HAP-1 (cell line): ENCODE measurements at places on chromosomes 11 and 22.
A peak's percentile ranks its signal among the peaks of the same experiment; 100 is the strongest.

DNA sequence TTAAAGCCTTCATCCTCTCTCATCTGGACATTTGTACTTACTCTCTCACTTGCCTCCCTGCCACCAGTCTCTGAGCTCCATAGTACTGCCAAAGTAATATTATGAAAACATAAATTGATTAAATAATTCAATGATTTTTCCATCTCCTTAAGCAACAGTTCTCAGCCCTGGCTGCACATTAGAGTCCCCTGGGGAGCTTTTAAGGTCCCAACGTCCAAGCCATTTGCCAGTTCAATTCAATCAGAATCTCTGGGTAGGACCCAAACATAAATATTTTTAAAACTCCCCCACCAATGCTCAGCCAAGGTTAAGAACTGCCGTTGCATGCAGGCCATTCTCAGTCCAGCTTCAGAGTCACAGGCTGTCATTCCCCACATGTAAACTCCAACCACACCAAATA is 114.4 kb upstream of the BMAL1 start:
- DNase-seq: no peak

DNA sequence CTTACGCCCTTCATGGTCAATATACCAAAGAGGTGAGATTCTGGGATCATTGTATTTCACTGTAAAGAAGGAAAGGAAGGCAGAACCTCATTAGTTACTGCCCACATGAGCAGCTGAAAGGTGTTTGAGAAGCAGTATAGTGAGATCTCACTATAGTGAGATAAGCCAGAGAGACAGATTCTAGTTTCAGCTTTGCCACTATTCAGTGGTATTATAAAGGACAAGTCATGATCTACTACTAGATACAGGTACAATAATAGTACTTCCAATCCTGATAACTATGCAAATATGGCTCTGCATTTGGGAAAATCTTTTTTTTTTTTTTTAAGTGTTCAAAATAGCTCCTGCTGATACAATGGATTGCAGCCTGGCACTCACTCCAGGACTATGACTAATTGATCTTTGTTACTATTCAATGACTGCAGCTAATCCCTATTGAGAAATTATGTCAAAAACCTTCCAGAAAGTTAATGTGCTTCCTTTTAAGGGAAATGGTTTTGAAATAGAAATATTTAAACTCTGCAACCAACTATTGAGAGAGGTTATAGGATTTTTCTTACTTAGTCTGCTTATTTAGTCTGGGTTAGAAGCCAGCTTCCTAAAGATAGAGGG is 8.3 kb upstream of the DLAT start:
- no peak for DNase-seq

DNA sequence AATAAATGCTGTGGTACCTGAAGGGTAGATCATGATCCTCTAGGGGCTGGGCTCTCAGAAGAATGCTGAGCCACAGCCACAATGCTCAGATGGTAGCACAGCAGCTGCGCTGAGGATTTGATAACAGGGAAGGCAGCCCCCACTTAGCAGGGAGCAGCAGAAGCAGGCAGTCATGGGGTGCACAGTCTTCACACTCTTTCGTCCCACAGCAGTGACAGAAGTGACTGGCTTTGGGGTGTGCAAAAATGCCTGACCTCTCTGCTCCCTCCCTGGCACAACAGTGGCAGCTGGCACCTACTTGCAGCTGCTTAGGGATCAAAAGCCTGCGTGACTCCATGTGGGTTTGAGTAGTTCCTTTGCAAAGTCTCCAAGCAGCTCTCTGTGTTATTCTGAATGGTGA is 1349.8 kb upstream of the RAG2 start:
- no peak for DNase-seq

DNA sequence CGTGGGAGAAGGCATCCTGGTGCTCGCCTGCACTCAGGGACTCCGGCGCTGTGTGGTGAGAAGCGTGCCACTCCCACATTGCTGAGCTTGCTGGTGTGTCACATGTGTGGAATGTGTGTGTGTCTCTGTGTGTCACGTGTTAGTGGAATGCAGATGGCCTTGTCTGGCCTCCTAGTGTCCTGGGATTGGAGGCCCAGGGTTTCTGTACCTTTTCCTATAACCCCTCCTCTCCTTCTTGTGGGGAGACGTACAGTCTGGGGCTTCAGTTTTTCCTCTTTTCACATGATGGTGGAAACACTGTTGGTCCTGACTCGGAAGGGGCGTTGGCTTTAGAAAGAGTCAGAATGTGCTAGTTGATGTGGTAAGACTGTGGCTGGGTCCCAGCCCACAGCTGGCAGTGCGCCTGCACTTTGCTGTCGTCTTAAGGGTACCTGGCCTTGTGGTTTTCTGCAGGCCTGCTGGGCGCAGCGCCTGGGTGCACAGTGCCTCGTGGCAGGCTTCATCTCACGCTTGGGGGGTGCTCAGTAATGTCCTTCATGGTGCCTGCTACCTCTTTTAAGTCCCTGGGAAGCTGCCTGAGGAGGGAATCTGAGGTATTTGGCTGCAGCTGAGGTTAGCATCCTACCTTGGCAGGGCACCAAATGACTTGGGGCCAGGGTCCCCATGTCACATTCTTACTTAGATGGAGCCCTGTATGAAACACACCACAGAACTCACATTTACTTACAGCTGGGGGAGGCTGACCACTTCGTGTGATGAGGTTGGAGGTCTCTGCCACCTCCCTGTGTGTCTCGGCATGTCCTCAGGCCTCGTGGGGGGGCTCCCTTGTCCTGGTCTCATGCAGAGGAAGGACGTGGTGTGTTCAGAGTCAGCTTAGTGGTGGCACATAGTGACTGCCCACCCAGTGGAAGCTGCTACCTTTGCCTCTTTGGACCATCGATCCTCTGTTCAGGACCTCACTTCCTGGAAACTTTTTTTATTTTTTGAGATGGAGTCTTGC is 61.9 kb downstream of the MED15 start:
- no peak for DNase-seq

- DNase-seq: no peak
Observed at GRCh38 chr11:86460461-86461385, 86.0 kb downstream of the CCDC81 start.

GRCh38 chr11:102252339-102252891 is 64.9 kb upstream of the BIRC3 start:
- no peak for DNase-seq

DNA sequence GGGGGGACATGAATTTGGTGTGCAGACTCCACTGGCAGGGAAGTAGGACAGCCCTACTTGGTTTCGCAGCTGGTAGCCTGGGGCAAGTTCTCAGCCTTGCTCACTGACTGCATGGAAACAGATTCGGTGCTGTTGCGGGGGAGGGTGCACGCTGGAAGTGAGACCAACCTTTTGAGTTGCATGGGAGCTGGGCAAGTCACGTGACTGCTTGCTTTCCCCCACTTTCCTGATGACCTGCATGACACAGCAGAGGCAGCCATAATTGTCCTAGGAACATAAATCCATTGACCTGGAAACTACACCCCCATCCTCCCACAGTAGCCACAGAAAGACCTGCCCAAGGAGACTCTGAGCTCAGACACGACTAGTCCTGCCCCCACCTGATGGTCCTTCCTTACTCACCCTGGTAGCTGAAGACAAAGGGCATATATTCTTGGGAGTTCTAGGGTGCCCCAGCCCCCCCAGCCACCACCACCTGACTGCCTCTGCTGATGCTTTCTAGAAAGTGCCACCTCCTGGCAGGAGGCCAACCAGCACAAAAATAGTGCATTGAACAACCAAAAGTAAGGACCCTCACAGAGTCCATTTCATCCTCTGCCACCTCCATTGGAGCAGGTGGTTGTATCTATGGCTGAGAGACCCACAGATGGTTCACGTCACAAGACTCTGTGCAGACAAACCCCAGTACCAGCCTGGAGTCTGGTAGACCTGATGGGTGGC is 4.1 kb upstream of the HBG2 start:
- no peak for DNase-seq

GRCh38 chr11:48008951-48009270 is 28.6 kb downstream of the PTPRJ start:
- no peak for DNase-seq

DNA sequence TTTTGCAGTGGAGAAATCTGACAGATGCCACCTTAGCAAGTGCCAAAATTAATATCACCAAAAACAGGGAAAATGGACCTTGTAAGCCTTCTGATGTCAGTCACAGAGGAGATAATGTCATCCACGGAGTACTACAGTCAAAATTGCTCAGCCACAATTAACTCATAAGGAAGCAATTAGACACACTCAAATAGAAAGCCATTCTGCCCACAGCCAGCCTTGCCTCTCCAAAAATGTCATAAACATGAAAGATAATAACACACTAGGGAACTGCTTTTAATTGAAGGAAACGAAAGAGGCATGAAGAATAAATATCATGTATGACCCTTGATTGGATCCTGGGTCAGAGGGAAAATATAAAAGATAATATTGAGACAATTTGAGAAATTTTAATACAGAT is 505.6 kb upstream of the API5 start:
- DNase-seq: no peak

DNA sequence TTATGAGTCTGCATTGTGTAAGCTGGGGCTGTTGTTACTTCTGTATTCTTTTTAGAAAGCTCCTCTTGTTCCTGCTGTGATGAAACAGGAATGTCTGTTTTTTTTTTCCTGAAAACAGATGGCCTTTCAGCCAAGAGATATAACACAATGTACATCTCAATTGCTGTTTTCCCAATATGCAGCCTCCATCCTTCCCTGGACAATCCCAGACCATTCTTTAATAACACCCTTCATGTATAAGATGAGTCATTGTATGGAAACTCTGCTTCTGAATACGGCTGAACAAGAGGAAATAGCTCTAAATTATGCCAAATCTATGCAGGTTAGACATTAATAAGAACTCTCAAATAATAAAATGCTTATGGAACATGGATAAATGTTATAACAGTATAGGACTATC is 60.2 kb upstream of the LRRC4C start:
- DNase-seq: no peak

DNA sequence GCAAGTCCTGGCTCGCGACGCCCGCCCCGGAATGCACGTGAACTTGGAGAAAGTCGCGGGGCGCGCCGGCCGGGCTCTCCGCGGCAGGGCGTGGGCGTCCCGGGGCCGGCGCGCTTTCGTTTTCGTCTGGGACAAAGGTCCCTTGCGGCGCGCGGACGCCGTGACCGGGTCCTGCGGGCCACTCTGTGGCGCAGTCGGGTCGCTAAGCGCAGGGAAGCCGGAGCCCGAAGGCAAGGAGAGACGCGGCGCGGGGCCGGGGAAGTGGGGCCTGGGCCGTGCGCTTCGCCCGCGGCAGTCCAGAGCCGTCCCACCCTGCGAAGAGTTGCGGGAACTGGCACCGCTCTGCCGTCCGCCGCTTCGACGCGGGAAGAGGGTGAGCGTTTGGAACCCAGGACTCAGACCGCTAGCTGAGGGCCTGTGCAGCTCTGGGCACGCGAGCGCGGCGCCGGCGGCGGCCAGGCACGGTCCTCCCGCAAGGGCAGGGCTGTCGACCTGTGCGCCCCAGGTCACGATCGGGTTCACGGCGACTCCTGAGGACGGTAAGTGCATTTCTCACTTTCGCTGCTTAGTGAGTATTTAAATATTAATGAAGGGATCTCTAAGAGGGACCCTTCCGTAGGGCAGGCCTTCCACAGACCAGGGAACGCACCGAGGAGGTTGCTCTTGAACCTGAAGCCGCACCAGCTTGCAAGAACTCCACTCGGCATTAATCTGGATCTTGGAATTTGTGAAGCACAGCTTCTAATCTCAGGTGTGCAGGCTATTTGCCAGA is 78.0 kb upstream of the PPARA start:
- DNase-seq: peak; percentile 37

- DNase-seq: no peak
Observed at GRCh38 chr11:93407777-93408401, 77.3 kb downstream of the DEUP1 start.

DNA sequence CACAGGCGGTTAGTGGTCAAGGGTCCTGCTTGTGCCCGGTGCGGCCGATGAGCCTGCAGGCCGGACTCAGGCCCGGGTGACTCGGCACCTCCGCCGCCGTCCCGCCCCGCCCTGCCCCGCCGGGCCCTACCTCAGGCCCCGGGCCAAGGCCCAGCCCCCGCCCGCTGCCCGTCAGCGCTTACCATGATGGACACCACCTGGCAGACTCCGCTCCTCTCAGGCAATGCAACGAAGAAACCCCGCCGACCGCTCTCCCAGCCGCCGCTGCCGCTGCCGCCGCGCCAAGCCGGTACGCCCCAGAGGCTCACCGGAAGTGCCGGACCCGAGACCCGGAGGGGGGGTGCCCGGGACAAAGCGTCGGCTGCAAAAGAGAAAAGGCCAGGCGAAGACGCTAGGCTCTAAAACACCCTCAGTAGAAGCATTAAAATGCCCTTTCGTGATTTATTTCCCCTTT is at the start of gene UFD1:
Gene UFD1, minus strand, starts transcription at position 293 of the 454 bp plus-strand sequence. Its CDS starts 108 bp downstream, at position 185.
- DNase-seq: peak; percentile 89

GRCh38 chr11:7630002-7630401 is 43.3 kb downstream of the CYB5R2 start:
- DNase-seq: no peak

- DNase-seq: peak; percentile 86
Observed at GRCh38 chr11:105524286-105524685, 85.6 kb upstream of the GRIA4 start.

DNA sequence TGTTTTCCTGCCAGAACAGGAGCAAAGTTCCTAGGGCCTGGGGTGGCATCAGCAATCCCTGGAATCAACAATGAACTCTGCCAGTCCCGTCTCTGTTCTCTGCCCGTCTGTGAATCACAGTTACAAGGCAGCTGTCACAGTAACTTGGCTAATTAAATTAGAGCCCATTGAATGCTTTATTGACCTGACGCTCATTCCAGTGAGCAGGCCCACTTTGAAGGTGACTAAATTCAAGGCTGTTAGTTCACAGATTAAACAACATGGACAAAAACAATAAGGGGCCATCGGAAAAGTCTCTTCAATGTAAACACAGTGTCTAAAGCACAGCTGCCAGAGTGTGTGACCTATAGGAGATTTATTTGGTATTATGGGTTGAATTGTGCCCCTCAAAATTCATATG is 17.7 kb upstream of the TMPRSS5 start:
- no peak for DNase-seq
